Progenitor cell of endocrine pancreas (in vitro differentiated cells): ENCODE measurements at places on chromosomes 16 and 17. TPM values are rescaled to one million over a fixed set of nuclear protein-coding genes. Genes with fewer than 3 reads are reported as not detected.

Gene ASPA
- total RNA-seq, result not detected in 2 replicates

Gene MYH1
- not detected in 2 replicates for total RNA-seq

Gene GNAO1
- total RNA-seq, result 13.6 and 14.6 TPM in 2 replicates

- DNase-seq, result no peak
These were observed 162.4 kb downstream of the BANP start for GRCh38 chr16:88113545-88114045.

DNA sequence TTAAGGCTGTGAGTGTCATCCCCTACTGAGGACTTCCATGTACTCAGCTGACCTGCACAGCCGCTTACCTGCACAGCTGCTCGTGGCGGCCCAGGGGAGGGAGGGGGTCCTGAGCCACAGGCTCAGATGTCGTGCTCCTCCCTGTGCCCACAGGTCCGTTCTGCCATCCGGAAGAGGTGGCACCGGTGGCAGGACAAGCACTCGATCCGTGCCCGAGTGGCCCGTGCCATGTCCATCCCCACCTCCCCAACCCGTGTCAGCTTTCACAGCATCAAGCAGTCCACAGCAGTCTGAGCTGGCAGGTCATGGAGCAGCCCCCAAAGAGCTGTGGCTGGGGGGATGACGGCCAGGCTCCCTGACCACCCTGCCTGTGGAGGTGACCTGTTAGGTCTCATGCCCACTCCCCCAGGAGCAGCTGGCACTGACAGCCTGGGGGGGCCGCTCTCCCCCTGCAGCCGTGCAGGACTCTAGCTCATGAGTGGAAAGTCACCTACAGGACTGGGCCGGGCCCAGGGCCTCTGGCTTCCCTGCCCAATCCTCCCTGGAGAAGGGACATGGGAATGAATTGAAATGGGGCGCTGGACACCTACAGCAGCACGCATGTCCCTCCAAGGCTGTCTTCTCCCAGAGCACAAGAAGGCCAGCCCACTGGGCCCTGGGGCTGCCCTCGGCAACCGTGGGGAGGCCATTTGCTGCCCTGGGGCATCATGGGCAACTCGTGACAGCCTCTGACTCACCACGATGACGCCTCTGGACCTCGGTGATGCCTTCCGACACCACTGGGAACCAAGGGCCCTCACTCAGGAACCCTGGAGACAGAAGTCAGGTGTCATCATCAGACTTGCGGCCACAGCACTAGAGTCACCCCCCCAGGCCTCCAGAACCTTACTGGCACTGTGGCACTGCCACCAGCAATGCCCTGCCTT is 9.9 kb upstream of the SPPL2C start:
- DNase-seq, result no peak

GRCh38 chr17:32602396-32602795 is 115.6 kb downstream of the CDK5R1 start:
- DNase-seq, result no peak

DNA sequence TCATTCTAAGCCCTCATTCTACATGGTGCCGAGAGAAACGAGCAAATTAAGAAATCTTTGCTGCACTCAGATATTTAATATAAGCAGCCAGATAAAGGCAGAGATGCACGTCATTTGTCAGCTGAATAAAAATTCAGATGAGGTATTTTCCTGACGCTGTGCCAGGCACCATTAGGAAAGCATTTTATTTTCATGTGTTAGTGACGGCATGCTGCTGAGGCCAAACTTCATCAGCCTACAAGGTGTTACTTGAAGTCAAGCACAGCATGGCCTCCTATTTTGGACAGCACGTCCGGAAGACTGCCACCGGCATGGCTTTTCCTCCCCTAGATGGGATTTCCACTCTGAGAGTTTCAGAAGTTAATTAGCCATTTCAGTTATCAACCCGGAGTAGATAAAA is 70.3 kb downstream of the IRX3 start:
- DNase-seq, result no peak
